Renal cortical epithelial cell (primary cell): ENCODE measurements at places on chromosomes 1 and 21.
A peak's percentile ranks its signal among the peaks of the same experiment; 100 is the strongest.

DNA sequence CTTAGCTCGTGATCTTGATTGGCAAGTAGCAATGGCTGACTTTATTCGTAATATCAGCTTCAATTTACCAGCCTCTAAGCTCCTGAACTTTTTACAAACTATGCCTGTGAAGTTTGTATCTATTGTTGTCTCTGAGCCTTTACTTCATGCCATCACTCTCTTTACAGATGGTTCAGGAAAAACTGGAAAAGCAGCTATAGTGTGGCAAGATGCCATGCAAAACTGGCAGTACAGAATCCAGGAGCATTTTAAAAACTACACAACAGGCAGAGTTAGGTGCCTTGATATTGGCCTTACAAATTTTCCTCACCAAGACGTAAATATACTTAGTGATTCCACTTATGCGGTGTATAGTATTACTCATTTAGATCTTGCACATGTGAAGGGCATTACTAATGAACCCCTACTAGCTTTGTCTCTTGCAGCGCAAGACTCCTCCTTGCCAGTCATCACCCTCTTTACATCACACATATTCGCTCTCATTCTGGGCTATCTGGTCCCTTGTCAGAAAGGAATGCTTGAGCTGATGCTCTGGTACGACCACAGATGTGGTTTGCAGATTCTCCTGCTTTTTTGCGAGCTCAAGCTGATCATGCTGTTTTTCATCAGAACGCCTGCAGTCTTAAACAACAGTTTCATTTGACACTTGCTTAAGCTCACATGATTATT is 36.3 kb downstream of the CLCA1 start:
- DNase-seq, result no peak

GRCh38 chr1:151947140-151947539 is 37.8 kb upstream of the THEM4 start:
- no peak for DNase-seq

GRCh38 chr1:244349103-244349531 is 102.6 kb downstream of the ADSS2 start:
- peak; percentile 46 for DNase-seq

DNA sequence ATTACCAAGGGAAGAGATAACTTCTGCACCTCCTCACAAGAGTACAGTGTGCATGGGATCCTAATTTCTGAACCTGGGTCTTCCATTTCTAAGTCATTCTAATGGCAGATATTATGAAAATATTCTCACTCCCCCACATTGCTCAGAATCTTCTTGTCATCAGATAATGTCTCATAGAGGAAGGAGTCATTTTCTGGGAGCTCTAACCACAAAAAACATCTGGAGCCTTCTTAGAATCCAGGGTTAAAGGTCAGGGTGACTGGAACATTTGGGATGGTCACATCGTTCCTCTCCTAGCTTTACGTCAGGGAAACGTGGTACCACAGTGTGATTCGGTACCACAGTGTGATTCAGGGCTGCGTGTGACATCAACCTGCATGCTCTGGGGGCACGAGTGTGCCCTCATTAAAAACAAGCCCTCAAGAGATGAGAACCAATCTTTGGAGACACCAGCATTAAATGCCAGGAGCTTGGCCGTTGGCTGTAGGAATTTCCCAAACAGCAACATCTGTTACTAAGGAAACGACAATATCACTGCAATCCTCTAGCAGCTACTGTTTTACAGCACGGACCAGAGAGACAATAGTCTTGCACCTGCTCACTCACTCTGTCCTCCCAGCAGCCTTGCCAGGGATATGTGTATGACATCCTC is 179.1 kb downstream of the PSMG1 start:
- no peak for DNase-seq

DNA sequence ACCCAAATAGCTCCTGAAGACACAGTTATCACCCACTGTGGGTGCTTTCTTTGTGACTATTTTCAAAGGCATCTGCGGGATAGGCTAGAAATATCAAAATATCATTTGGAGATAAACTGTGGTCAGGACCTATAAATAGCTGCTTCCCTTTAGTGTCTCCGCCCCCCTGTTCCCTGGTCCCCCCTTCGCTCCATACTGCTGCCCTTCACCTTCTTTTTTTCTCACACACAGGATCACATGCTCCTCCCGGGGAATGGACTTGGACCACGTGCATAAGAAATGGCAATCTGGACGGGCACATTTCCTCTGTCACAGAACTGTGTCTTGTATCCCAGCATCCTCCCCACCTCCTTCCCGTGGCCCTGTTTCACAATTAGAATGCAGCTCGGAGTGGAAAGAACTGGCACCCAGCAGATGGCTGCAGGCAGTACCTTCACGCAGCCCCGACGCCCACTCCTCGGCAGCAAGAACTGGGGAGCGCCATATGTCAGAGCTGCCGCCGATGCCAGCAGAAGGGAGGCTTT is 68.8 kb upstream of the SSX2IP start:
- DNase-seq, result no peak

GRCh38 chr1:180572760-180573159 is 14.0 kb downstream of the OVAAL start:
- no peak for DNase-seq

GRCh38 chr1:186605762-186606350 is 74.4 kb downstream of the PTGS2 start:
- DNase-seq, result peak; percentile 3

DNA sequence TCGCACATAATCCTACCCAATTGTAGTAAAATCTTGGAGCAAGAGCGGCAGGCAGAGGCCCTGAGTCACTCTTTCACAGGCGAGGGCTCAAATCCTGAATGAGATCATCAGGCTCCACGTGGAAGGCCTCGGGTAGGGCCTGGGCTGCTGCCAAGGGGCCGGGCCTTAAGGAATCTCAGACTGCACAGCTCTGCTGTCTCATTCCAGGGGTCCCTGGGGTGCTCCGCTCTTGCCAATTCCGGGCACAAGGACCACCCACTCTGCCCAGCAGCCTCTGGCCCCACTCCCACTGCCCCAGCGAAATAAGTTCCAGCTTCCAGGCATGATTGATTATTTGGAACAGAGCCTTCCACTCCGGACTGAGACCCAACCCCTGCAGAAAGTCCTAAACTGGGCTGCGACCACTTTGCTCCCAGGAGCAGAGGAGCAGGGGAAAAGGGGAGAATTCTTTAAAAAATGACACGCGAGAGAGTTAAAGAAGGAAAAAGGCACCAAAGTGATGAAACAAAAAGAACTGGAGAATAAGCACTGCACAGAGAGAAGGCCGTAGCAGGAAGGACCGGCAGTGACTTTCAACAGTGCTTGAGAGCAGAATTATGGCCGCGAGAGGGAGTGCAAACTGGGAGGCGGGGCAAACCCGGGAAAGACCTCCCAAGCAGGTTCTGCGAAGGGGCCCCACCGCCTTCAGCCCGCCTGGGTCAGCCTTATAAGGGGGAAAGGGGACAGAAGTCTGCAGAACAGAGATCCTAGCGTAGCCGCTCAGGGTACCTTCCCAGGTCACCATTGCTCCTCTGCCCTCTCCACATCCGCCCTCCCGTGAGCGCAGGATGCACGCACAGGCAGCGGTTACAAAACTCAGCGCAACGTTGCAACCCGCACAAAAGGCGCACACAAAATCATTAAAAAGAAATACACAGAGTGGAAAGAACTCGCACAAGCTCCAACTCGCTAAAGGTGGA is 2.0 kb downstream of the ADAMTS1 start:
- DNase-seq, result peak; percentile 87

GRCh38 chr1:66624412-66625060 is 90.6 kb downstream of the SGIP1 start:
- peak; percentile 57 for DNase-seq

- DNase-seq, result no peak
Measured at GRCh38 chr1:191714845-191715244, 443.4 kb upstream of the RGS18 start.

- DNase-seq, result no peak
Measured at GRCh38 chr1:1947493-1947892, 28.4 kb upstream of the TMEM52 start.

DNA sequence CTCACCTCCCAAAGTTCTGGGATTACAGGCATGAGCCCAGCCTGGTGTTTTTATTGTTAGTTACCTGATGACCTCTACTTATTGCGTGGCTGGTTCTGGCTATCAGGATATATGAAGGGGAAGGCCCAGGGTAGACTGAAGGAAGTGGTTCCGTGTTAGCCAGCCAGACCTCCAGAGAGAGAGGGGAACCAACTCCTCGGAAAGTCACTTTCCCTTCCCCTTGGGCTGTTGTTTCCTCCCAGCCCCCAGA is 2.5 kb upstream of the RCSD1 start:
- DNase-seq, result no peak

- DNase-seq, result no peak
Measured at GRCh38 chr1:198902655-198903054, 263.8 kb downstream of the PTPRC start.
